ENCODE measurements at places on chromosomes 12 and 14. TPM values are rescaled to one million over a fixed set of nuclear protein-coding genes. Genes with fewer than 3 reads are reported as not detected.
A peak's percentile ranks its signal among the peaks of the same experiment; 100 is the strongest.

DNA sequence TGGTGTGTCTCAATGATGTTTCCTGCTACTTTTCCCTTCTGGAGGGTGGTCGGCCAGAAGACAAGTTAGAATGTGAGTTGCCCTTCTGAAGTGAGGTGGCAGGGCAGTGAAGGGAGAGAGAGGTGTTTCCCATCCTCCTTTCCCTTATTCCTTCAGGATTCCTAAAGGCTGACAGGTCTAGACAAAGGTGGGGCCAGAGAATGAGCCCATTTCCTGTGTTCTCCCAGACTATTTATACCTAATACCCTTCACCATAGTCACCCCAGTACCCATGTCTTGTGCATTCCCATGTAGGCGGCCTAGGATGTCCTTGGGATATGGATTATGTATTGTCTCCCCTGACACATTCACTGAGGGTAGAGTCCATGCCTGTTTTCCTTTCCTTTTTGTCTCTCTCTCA, 7.0 kb downstream of the DGKA start:
- DNase-seq = no peak

DNA sequence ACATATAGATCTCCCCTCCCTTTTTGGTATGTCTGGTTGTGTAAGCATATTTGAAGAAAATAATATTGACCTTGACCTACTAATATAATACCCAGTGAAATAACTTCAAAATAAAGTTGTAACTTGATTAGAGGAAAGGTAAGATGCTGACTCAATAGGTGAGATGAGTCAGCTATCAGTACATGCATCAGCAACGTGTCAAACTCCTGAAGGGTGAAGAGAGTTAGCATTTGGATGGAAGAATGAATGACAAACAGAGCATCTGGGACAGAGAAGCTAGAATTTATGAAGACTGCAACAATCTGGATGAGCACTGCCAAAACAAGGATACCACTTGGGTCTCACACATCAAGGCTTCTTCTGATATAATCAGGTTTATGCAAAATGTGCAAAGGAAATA, 74.9 kb downstream of the PPP2R5E start:
- no peak for DNase-seq

GRCh38 chr14:31877255-31877798, 199.8 kb upstream of the ARHGAP5 start:
- DNase-seq = no peak

Gene PMEL
- total RNA-seq = 0.98 TPM

- DNase-seq = no peak
Observed at GRCh38 chr12:21751517-21751916, 23.0 kb downstream of the KCNJ8 start.

DNA sequence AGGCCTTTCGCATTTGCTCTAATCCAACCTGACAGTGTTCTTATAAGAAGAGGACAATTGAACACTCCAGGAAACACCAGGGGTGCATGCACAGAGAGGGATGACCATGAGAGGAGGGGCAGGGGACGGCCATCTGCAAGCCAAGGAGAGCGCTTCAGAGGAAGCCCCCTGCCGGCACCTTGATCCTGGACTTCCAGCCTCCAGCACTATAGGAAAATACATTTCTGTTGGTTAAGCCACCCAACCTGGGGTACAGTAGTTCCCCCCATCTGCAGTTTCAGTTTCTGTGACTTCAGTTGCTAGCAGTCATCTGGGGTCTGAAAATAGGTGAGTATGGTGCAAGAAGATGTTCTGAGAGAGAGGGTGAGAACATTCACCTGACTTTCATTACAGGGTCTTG, 64.7 kb downstream of the CLMN start:
- DNase-seq = no peak

Gene KRT77
- not detected for total RNA-seq

DNA sequence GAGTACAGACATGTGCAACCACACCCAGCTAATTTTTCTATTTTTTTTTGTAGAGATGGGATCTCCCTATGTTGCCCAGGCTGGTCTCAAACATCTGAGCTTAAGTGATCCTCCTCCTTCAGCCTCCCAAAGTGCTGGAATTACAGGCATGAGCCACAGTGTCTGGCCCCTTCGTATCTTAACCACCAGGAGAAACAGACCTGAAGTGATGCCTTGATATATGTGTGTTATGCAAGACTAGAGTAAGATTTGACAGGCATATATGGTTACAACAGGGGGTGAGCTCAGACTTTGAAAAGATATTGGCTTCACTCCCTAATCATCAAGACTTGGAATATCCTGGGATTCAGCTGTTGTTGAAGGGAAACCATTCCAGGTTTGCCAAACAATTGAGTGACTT, 10.7 kb upstream of the GALNT6 start:
- DNase-seq = no peak

- no peak for DNase-seq
Observed at GRCh38 chr12:59972905-59973304, 377.1 kb downstream of the SLC16A7 start.

Gene YLPM1
- 32.6 TPM for total RNA-seq

GRCh38 chr12:108948367-108948766, 68.5 kb downstream of the DAO start:
- DNase-seq = no peak

DNA sequence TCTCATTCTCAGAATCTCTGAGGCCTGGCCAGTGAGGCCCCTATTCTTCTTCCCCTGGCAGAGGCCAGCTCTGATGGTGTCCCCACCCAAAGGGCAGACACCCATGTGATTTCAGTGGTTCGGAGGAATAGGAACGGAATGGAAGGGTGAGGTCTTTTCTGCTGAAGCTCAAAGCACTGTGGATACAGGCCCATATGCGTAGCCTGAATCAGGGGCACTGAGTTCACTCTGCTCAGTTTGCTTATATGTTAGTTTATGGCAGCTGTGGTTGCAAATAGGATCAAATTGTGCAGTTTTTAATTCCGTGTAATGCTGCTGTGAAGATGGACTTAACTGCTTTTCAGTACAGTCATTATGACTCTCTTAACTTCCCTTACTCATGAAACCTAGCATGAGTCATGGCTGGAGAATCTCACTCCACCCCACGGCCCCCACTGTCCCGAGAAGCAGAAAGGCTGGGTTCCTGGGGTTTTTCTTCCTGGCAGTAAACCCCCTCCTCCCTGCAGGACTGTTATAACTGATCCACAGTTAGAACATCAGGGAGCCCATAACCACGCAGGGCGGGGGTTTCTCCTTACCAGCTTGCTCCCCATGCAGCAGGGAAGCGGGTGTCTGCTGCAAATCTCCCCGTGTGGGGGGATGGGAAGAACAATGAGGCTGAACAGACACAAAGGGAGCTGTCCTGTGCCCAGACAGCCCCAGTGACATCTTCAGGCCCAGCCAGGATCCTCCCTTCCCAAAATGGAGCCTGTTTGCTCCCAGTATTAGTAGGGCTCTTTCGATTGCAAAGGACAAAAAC, 122.7 kb downstream of the SLC38A6 start:
- DNase-seq = peak; percentile 77

Gene CLEC6A
- not detected for total RNA-seq

DNA sequence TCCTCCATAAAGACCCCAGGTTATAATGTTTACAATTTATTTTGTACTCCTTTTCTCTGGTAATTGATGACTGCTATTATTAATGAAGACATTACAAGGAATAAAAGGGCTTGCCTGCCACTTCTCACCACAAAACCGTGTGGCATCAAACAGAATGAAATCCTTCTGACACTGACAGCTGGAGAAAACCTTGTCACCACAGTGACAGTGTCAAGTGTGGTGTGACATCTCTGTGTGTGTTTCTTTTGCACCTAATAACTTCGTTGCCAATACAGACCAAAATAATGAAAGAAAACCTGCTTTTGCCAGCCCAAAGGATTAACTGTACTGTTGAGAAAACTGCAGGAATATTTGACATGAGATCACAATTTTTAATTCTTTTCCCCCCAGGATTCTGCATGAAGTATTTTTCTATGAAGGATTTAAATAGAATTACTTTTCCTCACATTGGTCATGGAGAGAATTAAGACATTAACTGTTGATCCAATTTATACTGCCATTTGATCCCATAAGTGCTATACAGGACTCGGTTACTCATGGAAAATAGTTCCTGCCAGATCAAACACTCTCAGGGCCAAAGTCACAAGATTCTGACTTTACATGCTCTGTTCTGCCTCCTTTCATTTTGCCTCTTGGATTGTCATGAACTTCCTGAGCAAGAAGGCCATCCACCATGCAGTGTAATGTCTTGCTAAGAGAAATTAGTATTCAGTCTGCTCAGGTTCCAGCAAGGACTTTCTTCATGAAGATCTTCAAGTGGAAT, 60.4 kb upstream of the IFNG-AS1 start:
- no peak for DNase-seq

Gene ANKS1B
- total RNA-seq = not detected

Gene KRT2
- not detected for total RNA-seq

Gene LLPH
- 26.3 TPM for total RNA-seq

Gene RFLNA
- total RNA-seq = not detected

- DNase-seq = no peak
Observed at GRCh38 chr14:93535537-93535936, 104.8 kb downstream of the UNC79 start.

GRCh38 chr12:97595936-97596335, 133.3 kb downstream of the RMST start:
- no peak for DNase-seq

Gene KLRC4
- not detected for total RNA-seq

GRCh38 chr14:21102521-21103410, 1.9 kb downstream of the TMEM253 start:
- peak; percentile 60 for DNase-seq

DNA sequence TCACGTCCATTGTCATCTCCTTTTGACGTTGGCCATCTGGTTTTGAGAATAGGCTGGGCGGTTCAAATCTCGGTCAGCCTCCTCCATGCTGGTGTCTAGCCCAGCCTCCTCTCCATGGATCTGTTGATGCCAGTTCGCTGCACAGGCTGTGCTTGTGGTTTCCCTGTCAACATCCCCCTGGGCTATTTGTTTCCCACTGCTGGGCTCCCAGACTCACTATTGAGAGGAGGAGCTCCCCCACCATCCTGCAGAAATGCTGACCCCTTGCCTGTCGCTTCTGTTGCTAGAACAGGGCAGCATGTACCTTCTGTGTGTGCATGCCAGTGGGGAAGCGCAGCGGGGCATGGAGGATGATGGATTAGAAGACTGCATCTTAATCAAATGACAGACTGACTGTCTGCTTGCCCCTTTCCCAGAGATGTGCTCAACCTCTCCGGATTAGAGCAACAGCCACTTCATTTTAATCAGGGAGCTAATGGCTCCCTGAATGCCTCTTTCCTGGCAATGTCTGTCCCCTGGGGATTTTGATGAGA, 170.5 kb downstream of the TSPAN9 start:
- DNase-seq = no peak

Gene FLRT2
- total RNA-seq = 0.02 TPM

- DNase-seq = no peak
Observed at GRCh38 chr12:3244219-3244750, 167.1 kb downstream of the TSPAN9 start.

DNA sequence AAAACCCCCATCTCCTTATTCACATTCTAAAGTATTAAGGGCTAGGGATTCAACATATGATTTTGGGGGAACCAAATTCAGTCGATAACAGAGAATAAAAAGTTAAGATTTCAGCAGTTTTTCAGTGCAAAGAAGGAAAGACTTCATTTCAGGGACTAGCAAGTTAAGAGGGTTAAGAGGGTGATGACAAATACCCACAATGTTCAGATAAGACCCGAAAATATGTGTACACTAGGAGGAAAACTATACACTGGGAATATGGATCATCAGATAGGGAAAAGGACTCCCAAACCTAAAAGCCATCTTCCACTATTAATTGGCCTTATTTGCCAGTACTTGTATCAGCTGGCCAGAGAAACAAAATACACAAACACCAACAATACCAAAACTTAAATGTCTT, 824.2 kb downstream of the SLC16A7 start:
- DNase-seq = no peak

DNA sequence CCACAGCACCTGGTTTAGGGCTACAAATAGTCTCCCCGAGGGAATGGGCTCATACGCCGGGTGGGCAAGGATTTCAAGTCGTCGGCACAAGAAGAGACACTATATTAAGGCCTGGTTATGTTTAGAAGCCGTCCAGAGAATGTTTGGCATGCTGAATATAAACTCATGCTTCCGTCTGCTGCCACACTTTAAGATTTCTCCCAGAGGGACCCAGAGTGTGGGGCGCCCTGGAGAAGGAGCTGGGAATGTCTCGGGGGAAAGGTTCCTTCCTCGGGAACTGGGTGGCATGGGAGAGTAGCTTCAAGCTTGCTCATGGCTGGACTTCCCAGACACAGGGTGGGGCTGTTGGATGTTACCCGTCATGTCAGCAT, 295.7 kb downstream of the CACNA1C start:
- DNase-seq = no peak

Gene TUBA1B
- total RNA-seq = 2,486 TPM

- no peak for DNase-seq
Observed at GRCh38 chr12:84822525-84822924, 90.1 kb downstream of the SLC6A15 start.

Gene PROX2
- total RNA-seq = not detected

Gene ITGB7
- total RNA-seq = 3.5 TPM

Gene C12orf60
- total RNA-seq = 1.5 TPM

GRCh38 chr12:49644620-49644994, 21.2 kb downstream of the PRPF40B start:
- DNase-seq = peak; percentile 91
